ENCODE measurements at places on chromosomes 3 and 15. TPM values are rescaled to one million over a fixed set of nuclear protein-coding genes. Genes with fewer than 3 reads are reported as not detected.

The MUC4 gene
- 0.02 TPM for polyA plus RNA-seq

The RTP1 gene
- not detected for polyA plus RNA-seq

The SLC22A14 gene
- 0.04 TPM for polyA plus RNA-seq

The TJP1 gene
- 8.2 TPM for polyA plus RNA-seq

GRCh38 chr3:109125902-109126301 is 8.0 kb upstream of the MORC1 start:
- no peak overlapping the region for H3K4me3 ChIP-seq
- no peaks in the 10 kb centered on the region for H3K4me1 ChIP-seq
- H3K36me3 ChIP-seq, result no peaks in the 10 kb centered on the region
- H3K27me3 ChIP-seq, result no peaks in the 10 kb centered on the region
- DNase-seq, result no peak

DNA sequence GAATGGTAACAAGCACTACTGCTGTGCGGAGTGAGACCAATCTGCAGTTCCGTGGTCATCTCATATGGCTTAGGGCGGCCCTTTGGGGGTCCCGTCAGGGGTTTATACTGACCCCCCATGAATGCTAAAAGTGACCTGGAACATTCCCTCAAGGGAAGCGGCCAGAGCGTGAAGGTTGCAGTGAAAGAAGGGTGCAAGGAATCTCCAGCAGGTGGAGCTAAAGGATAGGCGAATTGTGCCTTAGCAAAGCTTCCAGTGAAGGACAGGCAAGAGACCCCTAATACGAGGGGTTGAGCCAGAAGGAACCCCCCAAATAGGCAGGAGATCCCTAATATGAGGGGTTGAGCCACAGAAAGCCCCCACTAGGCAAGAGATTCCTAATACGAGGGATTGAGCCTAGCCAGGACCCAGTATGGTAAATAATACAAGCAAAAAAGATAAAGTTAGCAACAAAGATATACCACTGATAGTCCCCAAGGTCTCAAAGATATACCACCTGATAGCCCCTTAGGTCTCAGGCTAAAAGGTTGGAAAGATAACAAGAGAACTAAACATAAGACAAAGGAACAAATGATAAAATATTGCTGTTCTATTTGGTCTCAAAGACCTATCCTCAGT is 32.8 kb downstream of the ZNF589 start:
- peaks cover 4% of the 10 kb centered on the region for H3K36me3 ChIP-seq
- H3K4me3 ChIP-seq, result no peak overlapping the region
- H3K27ac ChIP-seq, result no peak overlapping the region
- H3K27me3 ChIP-seq, result no peaks in the 10 kb centered on the region
- no peaks in the 10 kb centered on the region for H3K4me1 ChIP-seq
- DNase-seq, result no peak
